ENCODE measurements at places on chromosomes 6 and 20. TPM values are rescaled to one million over a fixed set of nuclear protein-coding genes. Genes with fewer than 3 reads are reported as not detected.

Gene GSTA1
- total RNA-seq, result 16.2 TPM

Gene DTD1
- 3.7 TPM for total RNA-seq

Gene LCA5
- 0.37 TPM for total RNA-seq

Gene PGBD1
- total RNA-seq, result 3.0 TPM

DNA sequence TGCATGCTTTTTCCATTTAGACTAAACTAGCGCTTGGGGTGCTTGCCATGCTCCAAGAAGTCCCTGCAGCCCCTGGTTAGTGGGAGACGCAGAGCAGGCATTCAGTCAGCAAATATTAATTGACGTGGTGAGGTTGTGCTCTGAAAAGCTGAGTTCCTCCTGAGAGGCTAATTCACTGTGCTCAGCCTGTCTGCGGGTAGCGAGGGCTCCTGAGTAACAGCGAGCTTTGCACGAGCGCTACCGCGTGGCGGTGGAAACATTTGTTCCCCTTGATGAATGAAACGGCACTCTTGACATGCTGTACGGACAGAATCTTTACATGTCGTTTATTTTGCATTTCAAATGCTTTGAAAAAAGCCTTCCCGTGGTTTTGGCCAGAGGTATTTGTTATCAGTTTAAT lies 170.6 kb upstream of the AGPAT4 start:
- no peaks in the 10 kb centered on the region for H3K27me3 ChIP-seq
- no peak for DNase-seq
- H3K4me1 ChIP-seq, result no peaks in the 10 kb centered on the region
- no peak overlapping the region for H3K4me3 ChIP-seq
- H3K36me3 ChIP-seq, result no peaks in the 10 kb centered on the region

GRCh38 chr6:157556144-157556645 lies 175.2 kb downstream of the ZDHHC14 start:
- no peaks in the 10 kb centered on the region for H3K27me3 ChIP-seq
- H3K36me3 ChIP-seq, result no peaks in the 10 kb centered on the region
- no peak overlapping the region for H3K4me3 ChIP-seq
- DNase-seq, result no peak

- H3K36me3 ChIP-seq, result no peaks in the 10 kb centered on the region
- H3K27ac ChIP-seq, result no peak overlapping the region
- no peak overlapping the region for H3K4me3 ChIP-seq
- no peak for DNase-seq
- H3K4me1 ChIP-seq, result peaks cover 43% of the 10 kb centered on the region
- no peaks in the 10 kb centered on the region for H3K27me3 ChIP-seq
These were observed 239.6 kb downstream of the ANKRD60 start for GRCh38 chr20:57988828-57989227.

- no peaks in the 10 kb centered on the region for H3K27me3 ChIP-seq
- no peak overlapping the region for H3K4me3 ChIP-seq
- no peaks in the 10 kb centered on the region for H3K4me1 ChIP-seq
These were observed 959.9 kb upstream of the FLRT3 start for GRCh38 chr20:15297059-15297875.

GRCh38 chr6:45791211-45792168 lies 224.2 kb downstream of the CLIC5 start:
- H3K4me3 ChIP-seq, result no peak overlapping the region
- no peaks in the 10 kb centered on the region for H3K4me1 ChIP-seq
- H3K27me3 ChIP-seq, result no peaks in the 10 kb centered on the region
- DNase-seq, result no peak
- H3K27ac ChIP-seq, result no peak overlapping the region

DNA sequence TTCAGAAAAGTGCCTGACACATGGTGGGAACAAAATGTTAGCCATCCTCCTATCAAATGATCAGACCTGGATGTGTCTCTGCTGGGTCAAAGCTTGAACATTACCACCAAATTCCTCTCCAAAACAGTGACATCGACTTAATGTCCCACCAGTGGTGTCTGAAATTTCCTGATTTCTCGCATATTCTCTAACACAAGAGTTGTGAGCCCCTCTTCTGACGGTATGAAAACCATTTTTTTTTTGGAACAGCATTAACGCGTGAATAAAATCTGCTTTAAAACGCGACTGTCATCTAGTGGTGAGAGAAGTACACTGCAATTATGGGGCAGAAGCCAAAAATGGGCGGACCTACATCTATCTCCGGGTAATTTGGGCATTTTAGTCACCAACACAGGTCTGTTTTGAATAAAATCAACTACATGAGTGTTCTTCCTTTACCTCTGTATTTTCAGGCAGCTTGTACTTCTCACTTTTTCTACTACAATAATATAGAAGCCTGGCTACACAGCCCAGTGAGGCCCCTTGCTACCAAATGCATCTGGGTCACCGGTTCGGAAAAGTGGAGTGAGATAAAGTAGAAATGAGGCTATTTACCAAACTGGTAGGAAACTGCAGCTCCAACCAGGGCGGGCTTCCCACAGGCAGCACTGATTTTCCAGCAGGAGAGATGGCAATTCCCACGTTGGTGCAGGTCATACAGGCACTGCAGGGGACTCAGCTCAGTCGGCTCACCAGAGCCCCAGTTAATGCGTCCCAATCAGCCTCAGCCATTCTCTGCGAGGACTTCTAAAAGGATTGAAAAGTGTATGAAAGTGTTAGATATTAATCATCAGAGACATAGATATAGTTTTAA lies 27.4 kb downstream of the MGME1 start:
- no peak overlapping the region for H3K27ac ChIP-seq
- peaks cover 6% of the 10 kb centered on the region for H3K4me1 ChIP-seq
- no peaks in the 10 kb centered on the region for H3K27me3 ChIP-seq
- H3K4me3 ChIP-seq, result no peak overlapping the region
- no peak for DNase-seq

GRCh38 chr6:64335195-64335594 lies 699.6 kb downstream of the PHF3 start:
- no peaks in the 10 kb centered on the region for H3K27me3 ChIP-seq
- no peaks in the 10 kb centered on the region for H3K36me3 ChIP-seq
- no peak for DNase-seq
- no peak overlapping the region for H3K27ac ChIP-seq
